ENCODE measurements at places on chromosomes 2 and 18.

DNA sequence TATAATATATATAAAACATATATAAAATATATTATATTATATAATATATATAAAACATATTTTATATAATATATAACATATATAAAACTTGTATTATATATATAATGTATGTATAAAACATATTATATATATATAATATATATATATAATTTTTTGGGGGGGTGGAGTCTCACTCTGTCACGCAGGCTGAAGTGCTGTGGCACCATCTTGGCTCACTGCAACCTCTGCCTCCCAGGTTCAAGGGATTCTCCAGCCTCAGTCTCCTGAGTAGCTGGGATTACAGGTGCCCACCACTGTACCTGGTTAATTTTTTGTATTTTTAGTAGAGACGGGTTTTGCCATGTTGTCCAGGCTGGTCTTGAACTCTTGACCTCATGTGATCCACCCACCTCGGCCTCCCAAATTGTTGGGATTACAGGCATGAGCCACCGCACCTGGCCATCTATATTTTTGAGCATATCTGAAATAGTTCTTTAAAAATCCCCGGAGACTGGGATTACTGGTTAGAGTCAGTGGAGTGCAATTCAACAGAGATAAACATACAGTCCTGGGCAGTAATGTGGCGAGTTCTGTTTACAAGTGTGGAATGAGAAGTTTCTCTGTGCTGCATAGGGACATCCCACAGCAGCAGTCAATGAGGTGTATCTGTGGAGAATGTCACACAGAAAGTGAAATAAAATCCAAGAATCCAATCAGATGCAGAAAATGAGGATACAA is 208.4 kb downstream of the MYCN start:
- peak; percentile 99 for DNase-seq

DNA sequence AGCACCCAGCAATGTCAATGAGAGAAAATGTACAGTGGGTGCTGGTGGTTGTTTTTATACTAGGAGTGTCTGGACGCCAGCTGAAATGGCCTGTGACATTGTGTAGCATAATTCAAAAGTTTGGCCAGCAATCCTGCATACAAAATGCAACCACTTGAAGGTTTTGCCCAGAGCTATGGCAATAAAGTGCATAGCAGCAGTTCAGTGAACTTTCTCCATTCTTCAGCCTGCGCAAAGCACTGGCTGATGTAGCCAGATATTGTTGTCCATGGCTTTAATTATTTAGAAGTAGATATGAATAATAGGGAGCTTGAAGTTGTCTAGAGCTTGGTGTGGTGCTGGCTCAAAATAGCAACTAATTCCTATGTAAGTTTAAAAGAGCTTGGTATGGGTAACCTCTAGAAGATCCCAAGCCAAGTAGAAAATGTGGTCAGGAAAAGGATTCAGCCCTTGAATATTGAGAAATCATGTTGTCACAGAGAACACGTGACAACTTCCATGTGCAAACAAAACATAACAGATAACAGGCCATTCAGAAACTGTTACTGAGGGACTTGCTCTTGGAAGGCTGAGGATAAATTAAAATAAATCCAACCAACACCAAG is 33.3 kb upstream of the PGAP1 start:
- no peak for DNase-seq

DNA sequence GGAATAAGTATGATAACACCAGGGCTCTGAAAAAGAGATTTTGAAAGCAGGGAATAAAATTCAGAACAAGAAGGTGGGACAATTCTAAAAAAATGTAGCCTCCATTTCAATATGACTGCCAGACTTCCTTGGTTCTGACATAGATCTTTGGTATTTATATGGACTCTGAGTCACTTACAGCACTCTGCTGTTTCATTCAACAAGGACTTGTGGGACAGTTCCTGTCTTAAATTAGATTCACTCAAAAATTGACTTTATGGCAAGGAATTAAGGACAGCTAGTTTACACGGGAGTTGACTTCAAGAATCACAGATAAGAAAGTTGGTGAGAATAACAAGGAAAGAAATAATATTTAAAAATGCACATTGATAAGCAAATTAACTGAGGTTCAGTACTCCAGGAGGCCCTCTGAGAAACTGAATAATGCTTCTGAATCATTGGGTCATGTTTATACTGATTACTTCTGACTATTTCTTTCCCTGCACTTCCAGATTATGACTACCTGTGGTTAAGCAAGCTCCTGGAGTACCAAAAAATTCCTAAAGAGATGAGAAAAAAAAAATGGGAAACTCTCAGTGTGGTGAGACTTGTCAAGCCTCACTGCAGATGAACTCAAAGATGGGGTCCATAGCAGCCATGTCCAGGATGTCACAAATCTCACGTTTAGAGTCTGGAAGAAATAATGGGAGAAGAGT is 828.3 kb upstream of the PIK3C3 start:
- DNase-seq: no peak

DNA sequence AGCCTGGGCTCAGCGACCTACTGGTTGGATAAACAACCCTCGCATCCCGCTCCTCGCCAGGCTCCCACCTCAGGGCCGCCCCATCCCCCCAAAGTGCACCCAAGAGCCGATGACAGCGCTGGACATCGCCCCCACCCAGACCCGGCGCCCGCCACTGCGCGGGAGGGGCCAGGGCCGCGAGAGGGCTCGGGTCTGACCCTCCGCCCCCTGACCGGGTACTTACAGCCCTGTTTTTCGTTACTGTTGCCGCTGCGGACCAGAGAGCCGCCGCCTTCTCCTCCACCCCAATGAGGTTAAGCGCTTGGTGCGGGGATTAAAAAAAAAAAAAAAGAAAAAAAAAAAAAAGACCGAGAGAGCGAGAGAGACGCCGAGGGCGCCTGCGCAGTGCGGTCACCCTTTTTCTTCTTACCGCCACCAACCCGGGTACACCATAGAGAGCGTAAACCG is at the start of gene CLASP1:
TSS of gene CLASP1 (minus strand) at position 314 of the 447 bp plus-strand sequence. CDS start 43,567 bp downstream, outside the sequence.
- no peak for DNase-seq

GRCh38 chr2:121897335-121897970 is 142.0 kb downstream of the TSN start:
- peak; percentile 56 for DNase-seq

GRCh38 chr18:52824126-52824525 is 484.1 kb downstream of the DCC start:
- DNase-seq: no peak

- DNase-seq: peak; percentile 1
Observed at GRCh38 chr2:140002110-140002509, 1221.9 kb upstream of the NXPH2 start.

GRCh38 chr18:77089723-77090285 is 42.8 kb downstream of the MBP start:
- no peak for DNase-seq

DNA sequence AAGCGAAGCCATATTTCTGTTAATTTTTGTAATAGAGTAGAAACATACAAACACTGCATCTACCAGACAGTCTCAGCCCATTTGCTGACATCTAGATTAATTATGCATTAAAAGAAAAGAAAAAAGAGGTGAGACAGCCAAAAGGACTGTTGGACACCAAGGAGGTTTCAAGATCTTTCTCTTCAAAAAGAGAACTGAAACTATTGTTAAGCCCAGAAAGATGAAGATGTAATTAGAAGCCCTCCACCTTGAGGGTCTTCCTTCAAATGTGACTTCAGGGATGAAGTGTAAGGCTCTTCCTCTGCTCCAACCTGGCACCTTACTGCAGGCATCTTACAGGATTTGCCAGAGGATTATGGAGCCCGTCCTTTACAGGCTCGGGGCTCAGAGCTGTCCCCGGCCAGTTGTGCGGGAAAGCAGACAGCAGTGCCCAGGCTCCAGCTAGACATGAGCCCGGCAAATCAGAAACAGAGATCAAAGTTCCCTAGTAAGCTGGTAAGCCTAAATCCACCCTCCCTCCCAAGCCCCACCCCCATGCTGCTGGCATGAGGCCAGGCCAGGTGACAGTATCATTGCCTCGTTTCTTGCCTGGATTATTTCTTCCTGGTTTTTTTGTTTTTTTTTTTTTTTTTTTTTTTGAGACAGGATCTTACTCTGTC is 38.9 kb downstream of the ADI1 start:
- DNase-seq: no peak

DNA sequence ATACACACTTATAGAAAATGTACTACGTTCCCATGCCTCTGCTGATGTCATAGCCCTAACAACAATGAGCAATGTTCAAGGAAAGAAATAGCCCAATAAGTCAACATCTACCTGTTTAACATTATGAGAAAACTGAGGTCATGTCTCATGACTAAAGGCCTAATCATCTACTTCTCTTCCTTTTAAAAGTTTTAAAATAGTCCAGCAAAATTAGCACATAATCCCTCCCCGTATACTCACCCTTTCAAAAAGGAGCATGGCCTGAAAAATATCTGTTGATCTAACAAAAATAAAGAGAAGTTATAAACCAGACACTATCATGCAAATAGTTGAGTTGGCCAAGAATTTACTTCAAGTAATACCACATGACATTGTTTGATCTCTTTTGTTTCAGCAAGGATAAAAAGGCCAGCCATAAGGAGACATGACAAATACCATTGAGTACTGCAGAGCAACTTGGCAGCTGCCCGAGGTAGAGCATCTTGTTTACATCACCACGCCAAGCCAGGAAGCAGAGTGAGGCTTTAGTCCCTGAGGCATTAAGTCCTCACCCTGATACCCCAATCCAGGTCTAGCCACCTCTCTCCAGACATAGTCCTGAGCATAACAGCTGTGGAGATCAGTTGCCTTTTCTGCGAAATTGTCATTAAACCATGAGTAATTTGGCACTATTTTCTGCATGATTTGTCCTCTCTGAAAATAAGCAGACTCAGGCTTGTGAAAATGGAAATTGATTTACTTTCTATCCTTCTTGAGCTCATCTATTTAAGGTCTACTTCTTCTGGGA is 137.4 kb upstream of the ETAA1 start:
- peak; percentile 77 for DNase-seq

DNA sequence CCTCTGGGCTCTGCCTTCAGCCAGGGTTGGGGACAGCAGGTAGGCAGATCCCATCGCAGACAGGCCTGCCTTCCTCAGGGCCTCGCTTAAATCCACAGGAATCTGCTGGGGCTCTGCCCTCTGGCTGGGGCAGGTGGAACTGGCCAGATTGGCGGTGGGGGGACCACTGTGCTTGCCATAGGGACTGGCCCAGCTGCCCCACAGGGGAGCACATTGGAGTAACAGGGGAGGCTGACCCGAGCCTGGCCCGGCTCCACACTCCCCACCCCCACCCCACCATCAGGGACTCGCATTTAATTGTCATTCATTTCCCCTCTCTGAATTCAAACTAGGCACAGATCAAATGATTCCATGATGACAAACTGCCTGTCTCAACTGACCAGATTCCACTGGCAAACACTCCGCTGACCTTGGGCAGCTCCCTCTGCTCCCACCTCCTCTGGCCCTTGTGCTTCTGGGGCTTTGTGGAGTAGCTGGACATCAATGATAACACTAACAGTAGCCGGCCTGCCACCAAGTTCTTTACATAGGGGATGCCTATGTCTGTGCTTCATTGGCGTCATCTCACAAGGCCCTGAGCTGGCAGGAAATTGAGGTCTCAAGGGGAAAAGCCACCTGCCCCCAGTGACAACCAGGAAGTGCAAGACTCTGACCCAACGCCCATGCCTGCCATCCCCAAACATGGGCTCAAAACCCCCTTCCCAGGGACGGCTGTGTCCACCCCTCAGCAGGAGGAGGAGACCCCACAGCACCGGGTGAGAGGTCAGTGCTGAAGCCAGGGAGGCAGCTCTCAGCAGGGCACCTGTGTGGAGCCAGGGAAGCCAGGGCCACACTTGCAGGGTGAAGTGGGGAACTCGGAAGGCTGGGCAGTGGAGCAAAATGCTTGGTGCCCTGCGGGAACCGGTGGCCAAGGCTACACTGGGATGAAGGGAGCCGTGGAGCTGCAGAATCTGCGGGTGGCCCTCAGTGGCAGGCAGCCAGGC is 2.1 kb upstream of the B3GNT7 start:
- no peak for DNase-seq

GRCh38 chr18:45050712-45051601 is 370.3 kb downstream of the SETBP1 start:
- DNase-seq: no peak

GRCh38 chr2:144332356-144333142 is 187.4 kb downstream of the ZEB2 start:
- DNase-seq: peak; percentile 79

- DNase-seq: no peak
Observed at GRCh38 chr2:237876951-237877491, 17.6 kb downstream of the RAMP1 start.

DNA sequence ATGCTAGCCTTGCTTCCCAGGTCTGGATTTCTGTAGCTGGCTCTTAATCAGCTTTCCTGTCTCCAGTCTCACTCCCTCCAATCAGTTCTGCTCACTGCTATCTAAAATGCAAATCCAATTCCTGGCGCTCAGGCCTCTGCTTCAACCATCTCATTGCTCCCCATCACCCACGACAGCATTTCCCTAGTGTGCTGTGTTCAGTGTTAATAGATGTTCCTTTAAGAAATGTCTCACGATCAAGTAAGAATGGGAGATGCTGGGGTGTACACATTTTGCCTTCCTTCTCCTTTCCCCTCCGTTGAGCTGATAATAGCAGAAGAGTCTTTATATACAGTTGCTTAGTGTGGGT is 1.6 kb upstream of the PUM2 start:
- DNase-seq: peak; percentile 76

- no peak for DNase-seq
Observed at GRCh38 chr18:31821545-31822171, 61.0 kb upstream of the SLC25A52 start.

GRCh38 chr2:239386001-239386670 is 14.7 kb downstream of the HDAC4 start:
- DNase-seq: no peak

GRCh38 chr2:26712486-26713465 is 20.3 kb downstream of the KCNK3 start:
- DNase-seq: no peak

DNA sequence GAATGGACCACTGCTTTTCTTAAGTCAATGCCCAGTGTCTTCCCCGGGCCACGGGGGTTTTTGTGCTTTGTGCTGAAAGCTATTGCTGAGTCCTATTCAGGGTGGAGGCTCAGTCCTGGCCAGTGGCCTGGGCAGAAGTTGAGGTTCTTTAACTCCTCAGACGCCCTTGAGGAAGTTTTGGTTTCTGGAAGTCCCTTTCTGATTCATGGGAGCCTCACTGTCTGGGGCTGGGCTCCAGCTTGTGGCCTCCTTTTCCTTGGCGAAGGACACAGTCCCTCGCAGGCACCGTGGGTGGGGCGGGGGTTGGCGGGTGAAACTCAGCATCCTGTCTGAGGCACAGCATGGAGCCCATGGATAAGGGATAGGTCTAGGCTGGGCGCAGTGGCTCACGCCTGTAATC is 465.2 kb upstream of the HS6ST1 start:
- DNase-seq: no peak
